Breast epithelium (tissue), 4 donors: ENCODE measurements at places on chromosomes 11 and 22. TPM values are rescaled to one million over a fixed set of nuclear protein-coding genes. Genes with fewer than 3 reads are reported as not detected.
A peak's percentile ranks its signal among the peaks of the same experiment; 100 is the strongest.

The MS4A4E gene
- total RNA-seq = 0.66 TPM

The KRTAP5-8 gene
- total RNA-seq = not detected

- peak; percentile 72 for DNase-seq
- no peaks in the 10 kb centered on the region for H3K27me3 ChIP-seq
- H3K4me1 ChIP-seq = no peaks in the 10 kb centered on the region
- no peaks in the 10 kb centered on the region for H3K36me3 ChIP-seq
These were observed 1165.7 kb downstream of the LRRC4C start for GRCh38 chr11:40293655-40294348.

DNA sequence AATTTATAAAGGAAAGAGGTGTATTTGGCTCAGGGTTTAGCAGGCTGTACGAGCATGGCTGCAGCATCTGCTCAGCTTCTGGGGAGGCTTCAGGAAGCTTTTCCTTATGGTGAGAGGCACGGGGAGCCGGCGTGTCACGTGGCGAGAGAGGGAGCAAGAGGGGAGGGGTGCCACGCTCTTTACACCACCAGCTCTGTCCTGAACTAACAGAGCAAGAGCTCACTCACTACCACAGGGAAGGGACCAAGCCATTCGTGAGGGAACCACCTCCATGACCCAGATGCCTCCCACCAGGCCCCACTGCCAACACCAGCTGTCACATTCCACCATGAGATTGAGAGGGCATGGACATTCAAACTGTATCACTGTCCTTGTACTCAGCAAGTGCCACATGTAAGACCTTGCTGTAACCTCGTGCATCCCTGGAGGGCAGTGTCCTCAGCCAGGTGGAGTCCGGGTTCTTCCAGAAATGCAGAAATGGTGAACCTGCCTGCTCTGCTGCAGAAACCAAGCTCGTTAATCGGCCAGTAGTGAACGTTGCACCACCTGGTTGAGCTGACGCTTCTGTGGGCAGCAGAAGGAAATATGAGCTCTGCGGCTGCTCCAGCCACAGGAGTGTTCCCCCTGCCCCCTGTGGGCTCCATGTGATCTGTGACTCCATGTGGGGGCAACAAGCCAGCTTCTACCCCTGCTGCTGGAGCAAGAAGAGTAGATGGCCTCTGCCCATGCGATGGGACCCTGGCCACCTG lies 368.6 kb downstream of the TBC1D22A start:
- no peaks in the 10 kb centered on the region for H3K36me3 ChIP-seq
- H3K4me3 ChIP-seq = no peak overlapping the region
- H3K27ac ChIP-seq = no peak overlapping the region
- no peaks in the 10 kb centered on the region for H3K4me1 ChIP-seq
- H3K27me3 ChIP-seq = no peaks in the 10 kb centered on the region

DNA sequence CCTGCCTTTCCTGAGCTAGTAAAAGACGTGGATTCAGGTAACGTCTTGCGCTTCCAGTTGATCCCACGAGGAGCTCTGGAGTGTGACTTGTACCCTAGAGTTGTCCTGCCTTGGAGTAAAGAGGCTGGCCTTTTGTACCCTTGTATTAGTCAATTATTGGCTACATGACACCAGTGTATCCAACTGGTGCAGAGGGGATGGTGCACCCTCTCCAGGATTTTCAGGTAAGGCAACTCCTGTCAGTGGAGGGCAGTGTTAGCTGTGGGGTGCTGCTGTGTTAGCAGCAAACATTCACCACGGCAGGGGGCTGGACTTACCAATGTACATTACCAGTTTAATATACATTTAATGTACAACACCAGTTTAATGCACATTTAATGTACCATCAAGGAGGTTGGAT lies 233.5 kb downstream of the MIAT start:
- no peak for DNase-seq
- H3K36me3 ChIP-seq = no peaks in the 10 kb centered on the region

- no peaks in the 10 kb centered on the region for H3K4me1 ChIP-seq
- no peaks in the 10 kb centered on the region for H3K36me3 ChIP-seq
- no peaks in the 10 kb centered on the region for H3K27me3 ChIP-seq
- H3K4me3 ChIP-seq = no peak overlapping the region
- DNase-seq = no peak
These were observed 13.8 kb upstream of the NXPE4 start for GRCh38 chr11:114609429-114609828.

- no peaks in the 10 kb centered on the region for H3K4me1 ChIP-seq
- H3K27me3 ChIP-seq = no peaks in the 10 kb centered on the region
- no peaks in the 10 kb centered on the region for H3K36me3 ChIP-seq
- no peak for DNase-seq
- H3K4me3 ChIP-seq = no peak overlapping the region
- no peak overlapping the region for H3K27ac ChIP-seq
These were observed 9.5 kb upstream of the ACR start for GRCh38 chr22:50728523-50728931.

- H3K4me3 ChIP-seq = no peak overlapping the region
- H3K27ac ChIP-seq = no peak overlapping the region
These were observed 6.4 kb downstream of the MYEOV start for GRCh38 chr11:69300120-69301060.

- no peaks in the 10 kb centered on the region for H3K27me3 ChIP-seq
- no peak for DNase-seq
- no peak overlapping the region for H3K27ac ChIP-seq
These were observed 11.6 kb upstream of the LRRC32 start for GRCh38 chr11:76682106-76682505.

GRCh38 chr11:102361086-102362031 lies 14.3 kb downstream of the BIRC2 start:
- no peak for DNase-seq
- H3K36me3 ChIP-seq = peaks cover 6% of the 10 kb centered on the region
- no peak overlapping the region for H3K4me3 ChIP-seq
- no peak overlapping the region for H3K27ac ChIP-seq

- H3K27ac ChIP-seq = peak overlapping the region; percentile 93
- no peaks in the 10 kb centered on the region for H3K36me3 ChIP-seq
- H3K4me1 ChIP-seq = no peaks in the 10 kb centered on the region
- DNase-seq = peak; percentile 48
- H3K27me3 ChIP-seq = no peaks in the 10 kb centered on the region
These were observed 9.9 kb upstream of the MICALL1 start for GRCh38 chr22:37896181-37896592.

GRCh38 chr11:82810326-82810725 lies 76.7 kb upstream of the FAM181B start:
- H3K4me1 ChIP-seq = no peaks in the 10 kb centered on the region
- peaks cover 4% of the 10 kb centered on the region for H3K27me3 ChIP-seq
- no peaks in the 10 kb centered on the region for H3K36me3 ChIP-seq
- H3K27ac ChIP-seq = no peak overlapping the region

- H3K4me3 ChIP-seq = peak within 1 kb of the TSS; percentile 49
- peak; percentile 51 for DNase-seq
- H3K36me3 ChIP-seq = no peaks in the 10 kb centered on the region
These were observed at the start of gene TRIM22 for GRCh38 chr11:5689551-5689983. TSS of gene TRIM22 (plus strand) at chr11:5689790. CDS start at chr11:5696233, 6,443 bp downstream.

DNA sequence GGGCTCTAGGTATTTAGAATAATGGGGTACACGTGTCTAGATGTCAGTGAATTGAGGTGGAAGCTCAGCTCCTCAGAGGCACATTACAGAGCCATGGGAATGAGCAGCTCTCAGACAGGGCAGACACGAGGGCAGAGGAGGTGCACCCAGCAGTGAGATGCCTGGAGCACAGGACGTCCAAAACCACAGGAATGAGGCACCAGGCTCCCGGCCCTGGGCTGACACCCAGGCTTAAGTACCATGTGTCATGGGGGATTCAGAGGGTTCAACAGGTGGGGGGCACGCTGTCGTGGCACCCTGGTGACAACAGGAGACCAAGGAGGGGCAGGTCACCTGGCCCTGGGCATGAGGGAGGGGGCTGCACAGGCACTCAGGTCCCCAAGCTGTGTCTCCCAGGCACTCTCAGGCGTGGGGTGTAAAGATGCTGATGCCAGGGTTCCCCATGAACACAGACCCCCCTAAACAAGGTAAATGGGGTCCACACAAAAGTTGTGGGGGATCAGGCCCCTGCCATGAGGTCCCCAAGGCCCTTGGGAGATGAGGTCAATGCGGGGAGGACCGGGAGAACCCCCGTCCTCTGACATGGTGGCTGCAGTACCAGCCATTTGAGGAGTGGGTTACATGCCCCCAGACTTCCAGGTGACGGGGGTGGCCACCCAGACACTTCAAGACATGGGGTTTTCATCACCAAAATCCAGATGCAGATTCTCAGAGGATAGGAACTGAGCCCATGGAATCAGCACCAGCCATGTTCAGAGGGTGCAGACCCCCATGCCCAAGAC lies 5.6 kb upstream of the SYT8 start:
- no peak overlapping the region for H3K4me3 ChIP-seq
- no peaks in the 10 kb centered on the region for H3K27me3 ChIP-seq
- peaks cover 34% of the 10 kb centered on the region for H3K4me1 ChIP-seq
- H3K27ac ChIP-seq = peak overlapping the region; percentile 70
- no peaks in the 10 kb centered on the region for H3K36me3 ChIP-seq
- DNase-seq = no peak

DNA sequence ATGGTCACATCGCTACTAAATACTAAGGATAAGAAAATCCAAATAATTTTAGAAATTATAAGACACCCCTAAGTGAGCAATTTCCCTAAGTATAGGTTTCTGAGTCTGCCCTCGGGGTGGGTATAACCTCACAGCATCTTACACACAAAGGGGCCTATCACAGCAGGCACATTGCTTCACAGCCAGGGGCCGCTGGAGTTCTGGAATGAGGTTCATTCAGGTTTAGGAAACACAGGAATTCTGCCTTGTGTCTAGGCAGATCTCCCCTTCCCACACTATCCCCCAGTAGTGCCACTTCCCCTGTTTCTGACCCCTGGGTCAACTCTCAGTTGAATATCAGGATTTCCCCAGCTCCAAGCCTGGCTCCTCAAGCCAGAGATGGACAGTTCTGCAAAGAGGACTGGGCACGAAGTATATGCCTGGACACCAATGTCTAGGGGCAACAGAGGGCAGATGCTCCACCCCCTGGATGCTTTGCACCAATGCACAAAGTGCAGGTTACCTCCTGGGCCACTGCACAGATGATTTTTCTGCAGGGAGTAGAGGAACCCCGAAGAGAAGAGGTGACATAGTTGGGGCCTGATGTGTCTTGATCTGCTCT lies 11.4 kb downstream of the TUBA8 start:
- no peaks in the 10 kb centered on the region for H3K36me3 ChIP-seq
- H3K4me3 ChIP-seq = no peak overlapping the region
- H3K4me1 ChIP-seq = no peaks in the 10 kb centered on the region
- DNase-seq = no peak
- no peaks in the 10 kb centered on the region for H3K27me3 ChIP-seq

- no peak overlapping the region for H3K27ac ChIP-seq
- no peak overlapping the region for H3K4me3 ChIP-seq
- DNase-seq = no peak
- no peaks in the 10 kb centered on the region for H3K4me1 ChIP-seq
- no peaks in the 10 kb centered on the region for H3K27me3 ChIP-seq
These were observed 162.3 kb downstream of the LARGE1 start for GRCh38 chr22:33757802-33758483.

DNA sequence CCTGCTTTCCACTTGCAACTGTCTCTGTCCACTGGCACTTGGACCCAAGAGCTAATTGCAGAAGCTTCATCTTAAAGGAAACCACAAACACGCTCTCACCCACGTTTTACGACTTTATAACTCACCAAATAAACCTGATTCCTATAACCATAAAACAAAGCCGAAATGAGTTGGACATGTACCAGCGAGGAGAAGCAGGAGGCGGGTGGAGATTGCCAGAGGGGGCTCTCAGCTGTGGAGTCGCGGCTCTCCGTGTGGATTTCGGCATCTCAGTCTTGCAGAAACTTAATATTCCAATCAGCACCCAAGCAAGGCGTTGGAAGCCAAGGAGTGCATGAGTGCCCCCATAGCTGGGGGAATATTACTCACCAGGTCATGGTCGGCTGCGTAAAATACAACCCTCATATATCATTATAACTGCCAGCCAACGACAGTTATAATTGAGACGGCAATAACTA lies 483.6 kb downstream of the MN1 start:
- no peak overlapping the region for H3K4me3 ChIP-seq
- no peak overlapping the region for H3K27ac ChIP-seq
- no peaks in the 10 kb centered on the region for H3K36me3 ChIP-seq

- no peak overlapping the region for H3K27ac ChIP-seq
- H3K4me1 ChIP-seq = no peaks in the 10 kb centered on the region
- no peaks in the 10 kb centered on the region for H3K27me3 ChIP-seq
- H3K4me3 ChIP-seq = no peak overlapping the region
- no peaks in the 10 kb centered on the region for H3K36me3 ChIP-seq
- no peak for DNase-seq
These were observed 15.6 kb upstream of the RDX start for GRCh38 chr11:110311783-110312579.

- DNase-seq = peak; percentile 78
- H3K4me1 ChIP-seq = peaks cover 3% of the 10 kb centered on the region
- no peaks in the 10 kb centered on the region for H3K27me3 ChIP-seq
- H3K4me3 ChIP-seq = peak within 1 kb of the TSS; percentile 98
- H3K27ac ChIP-seq = peak within 1 kb of the TSS; percentile 96
- no peaks in the 10 kb centered on the region for H3K36me3 ChIP-seq
These were observed at the start of gene SIRT3 for GRCh38 chr11:235997-236773. TSS of gene SIRT3 (minus strand) at chr11:236342. CDS start at chr11:236328, 14 bp downstream.

GRCh38 chr22:37229805-37230672 lies 14.0 kb downstream of the RAC2 start:
- H3K27ac ChIP-seq = peak overlapping the region; percentile 52
- no peaks in the 10 kb centered on the region for H3K4me1 ChIP-seq
- no peak for DNase-seq
- H3K4me3 ChIP-seq = no peak overlapping the region
- no peaks in the 10 kb centered on the region for H3K27me3 ChIP-seq
- no peaks in the 10 kb centered on the region for H3K36me3 ChIP-seq

DNA sequence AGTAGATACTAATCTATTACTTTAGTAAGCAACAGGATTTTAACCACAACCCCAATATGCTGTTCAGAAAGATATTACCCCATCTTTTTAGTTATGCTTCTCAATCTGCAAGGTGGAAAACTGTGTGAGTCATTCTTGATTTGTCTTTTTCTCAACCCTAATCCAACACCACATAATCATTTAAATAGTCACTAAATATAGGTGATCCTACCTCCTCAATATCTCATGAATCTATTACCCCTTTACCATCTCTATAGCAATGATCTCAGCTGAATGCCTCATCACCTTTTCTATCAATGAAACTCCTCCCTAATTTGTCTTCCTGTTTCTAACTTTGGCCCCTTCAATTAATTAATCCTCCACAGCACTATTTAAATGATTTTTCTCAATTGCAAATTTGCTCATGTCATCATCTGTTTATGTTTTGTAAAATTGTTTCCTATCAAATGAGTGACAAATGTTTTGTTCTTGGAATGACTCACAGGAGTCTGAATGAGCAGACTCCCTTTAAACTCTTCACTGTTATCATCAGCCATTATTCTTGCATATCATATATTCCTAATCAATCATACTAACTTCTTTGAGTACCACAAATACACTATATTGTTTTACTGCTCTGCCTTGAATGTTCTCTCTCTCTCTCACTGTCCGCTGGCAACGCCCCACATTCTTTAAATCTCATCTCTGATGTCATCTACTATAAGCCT lies 26.1 kb downstream of the SNX19 start:
- H3K4me3 ChIP-seq = no peak overlapping the region
- no peak overlapping the region for H3K27ac ChIP-seq
- no peaks in the 10 kb centered on the region for H3K4me1 ChIP-seq
- H3K36me3 ChIP-seq = no peaks in the 10 kb centered on the region
- H3K27me3 ChIP-seq = no peaks in the 10 kb centered on the region
